ENCODE measurements at places on chromosomes 4 and X. TPM values are rescaled to one million over a fixed set of nuclear protein-coding genes. Genes with fewer than 3 reads are reported as not detected.

NXF2 gene
- not detected for total RNA-seq

GRCh38 chrX:110853610-110854009 is 58.0 kb upstream of the CHRDL1 start:
- DNase-seq: peak; percentile 39

- no peak for DNase-seq
These were observed 304.1 kb upstream of the HAND2 start for GRCh38 chr4:173834151-173834550.

DNA sequence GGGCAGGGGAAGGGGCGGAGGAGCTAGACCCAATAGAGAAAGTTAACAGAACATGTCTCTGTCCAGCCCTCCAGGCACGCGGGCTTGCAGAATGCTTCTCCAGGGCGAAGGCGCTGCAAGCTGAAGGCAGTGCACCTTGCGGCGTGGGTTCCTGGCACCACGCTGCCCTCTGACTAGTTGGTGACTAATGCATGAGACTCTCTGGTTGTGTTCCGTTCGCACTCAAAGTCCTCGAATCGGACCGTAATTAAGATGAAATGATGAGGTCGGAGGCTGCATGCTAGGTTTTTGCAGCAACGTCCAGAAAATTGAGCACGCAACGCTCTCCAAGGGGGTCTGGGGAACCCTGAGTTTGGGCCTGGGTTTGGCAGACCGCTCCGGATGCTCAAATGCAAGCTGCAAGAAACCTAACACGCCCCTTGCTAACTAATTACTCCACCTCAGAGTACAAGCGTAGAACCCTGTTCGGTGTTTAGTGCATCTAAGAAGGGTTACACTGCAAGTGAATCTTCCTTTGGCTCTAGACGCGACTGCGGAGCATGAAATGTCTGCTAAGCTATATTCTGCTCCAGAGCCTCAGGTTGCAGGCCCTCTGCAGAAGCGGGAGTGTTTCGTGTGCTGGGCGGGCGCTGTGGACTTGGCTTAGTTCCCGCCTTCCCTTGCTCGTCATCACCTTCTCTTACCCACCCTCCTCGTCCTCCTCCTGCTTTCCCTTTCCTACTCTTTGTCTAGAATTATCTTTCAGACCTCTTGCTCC is 57.1 kb upstream of the NKAP start:
- no peak for DNase-seq

AFM gene
- total RNA-seq: 208 TPM

DNA sequence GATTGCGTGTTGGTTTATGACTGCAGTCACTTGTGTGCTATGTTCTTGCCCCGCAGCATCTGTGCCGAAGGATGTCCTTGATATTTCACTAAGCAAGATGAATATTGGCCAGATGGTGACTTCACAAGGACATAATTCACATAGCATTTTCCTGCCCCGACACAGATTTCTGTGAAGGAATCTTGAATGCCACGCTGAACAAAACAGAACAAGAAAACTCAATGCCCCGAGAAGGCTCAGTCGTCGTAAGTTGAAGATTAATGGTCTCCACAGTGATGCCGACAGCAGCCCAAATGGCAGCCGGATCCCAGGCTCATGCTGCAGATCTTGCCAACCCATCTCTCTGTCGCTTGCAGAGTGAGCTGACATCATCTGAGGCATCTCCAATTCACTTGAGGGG is 145.9 kb downstream of the CPEB2 start:
- no peak for DNase-seq

DNA sequence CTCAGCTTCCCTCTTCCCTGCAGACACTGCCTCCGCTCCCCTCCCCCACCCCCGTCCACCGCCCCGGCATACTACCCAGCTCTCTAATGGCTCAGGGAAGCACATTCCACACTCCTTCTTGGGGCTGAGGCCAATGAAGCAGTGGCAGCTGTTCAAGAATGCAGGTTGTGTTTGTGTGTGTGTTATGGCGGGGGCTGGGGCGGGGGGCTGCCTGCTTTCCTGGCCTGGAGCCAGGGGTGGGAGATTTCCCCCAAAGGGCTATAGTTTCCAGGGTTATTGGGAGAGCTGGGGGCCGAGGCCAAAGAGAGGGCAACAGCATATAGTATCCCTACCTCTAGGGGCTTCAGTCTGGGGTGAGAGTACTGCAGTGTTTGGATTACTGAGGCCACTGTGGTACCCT is 149.4 kb downstream of the EFNB1 start:
- no peak for DNase-seq

C4orf33 gene
- total RNA-seq: 4.0 TPM

Measured in left lobe of liver (tissue), 2 donors.